ENCODE measurements at places on chromosomes 1 and 21.

DNA sequence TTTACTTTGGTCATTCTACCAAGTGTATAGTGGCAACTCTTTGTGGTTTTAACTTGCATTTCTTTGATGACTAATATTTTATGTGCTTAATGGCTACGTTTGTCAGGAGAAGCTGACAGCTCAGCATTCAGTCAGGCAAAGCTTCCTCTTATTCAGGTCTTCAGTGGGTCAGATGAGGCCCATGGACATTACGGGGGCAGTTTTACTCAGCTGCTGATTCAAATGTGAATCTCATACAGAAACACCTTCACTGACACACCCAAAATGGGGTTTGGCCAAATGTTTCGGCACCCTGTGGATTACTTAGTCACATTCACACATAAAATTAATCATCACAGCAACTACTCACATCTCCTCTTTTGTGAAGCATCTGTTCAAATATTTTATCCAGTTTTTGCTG is 104.9 kb upstream of the PLD5 start:
- DNase-seq, result no peak

GRCh38 chr1:97304366-97304765 is 582.8 kb downstream of the PTBP2 start:
- DNase-seq, result no peak

GRCh38 chr1:33292726-33293340 is 28.1 kb downstream of the A3GALT2 start:
- no peak for DNase-seq

DNA sequence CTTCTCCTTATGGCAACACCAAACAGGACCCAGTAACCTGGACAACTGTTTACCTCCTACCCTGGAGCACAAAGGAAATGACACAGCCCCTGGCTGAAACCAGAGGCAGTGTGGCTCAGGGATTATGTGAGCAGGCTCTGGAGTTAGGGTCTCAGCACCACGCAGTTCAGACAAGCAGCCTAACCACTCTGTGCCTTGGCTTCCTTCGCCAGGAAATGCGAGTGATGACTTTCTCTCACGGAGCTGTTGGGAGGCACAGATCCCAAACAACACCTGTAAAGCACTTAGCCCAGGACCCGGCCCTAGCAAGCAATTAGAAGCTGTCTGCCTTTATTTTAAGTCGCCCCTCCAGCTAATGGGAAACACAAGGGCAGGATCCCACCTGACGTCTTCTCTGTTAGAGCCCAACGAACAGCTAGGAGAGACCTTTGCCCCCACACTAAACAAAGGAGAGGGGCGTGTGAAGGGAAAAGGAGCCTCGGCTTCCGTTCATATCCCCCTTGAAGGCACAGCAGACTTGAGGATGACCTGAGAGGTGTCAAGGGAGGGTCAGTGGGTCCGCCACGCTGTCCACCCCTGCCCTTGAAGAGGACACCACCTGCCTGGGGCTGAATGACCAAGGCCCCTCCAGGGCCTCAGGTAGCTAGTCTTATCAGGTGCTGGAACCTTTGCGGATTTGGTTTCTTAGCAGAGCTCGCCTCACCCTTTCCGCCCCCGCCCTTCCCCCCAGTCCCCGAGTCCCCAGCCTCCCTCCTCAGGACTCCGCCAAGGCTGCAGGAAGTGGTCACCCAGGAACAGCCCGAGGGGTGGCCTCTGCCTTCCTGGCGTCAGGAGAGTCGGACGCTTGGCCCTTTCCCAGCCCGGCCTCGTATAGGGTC is 860 bp downstream of the TMEM63A start:
- DNase-seq, result peak; percentile 62

- DNase-seq, result peak; percentile 79
Measured at GRCh38 chr1:26771643-26772321, 16.0 kb upstream of the PIGV start.

- peak; percentile 44 for DNase-seq
Measured at GRCh38 chr21:44299458-44300261, at the start of gene PFKL. Gene PFKL, plus strand, starts transcription at chr21:44300053. Its CDS starts 53 bp downstream, at chr21:44300106.

- DNase-seq, result no peak
Measured at GRCh38 chr1:7554385-7555235, 216.5 kb upstream of the VAMP3 start.

GRCh38 chr1:155900161-155900560 is 11.0 kb downstream of the RIT1 start:
- no peak for DNase-seq

DNA sequence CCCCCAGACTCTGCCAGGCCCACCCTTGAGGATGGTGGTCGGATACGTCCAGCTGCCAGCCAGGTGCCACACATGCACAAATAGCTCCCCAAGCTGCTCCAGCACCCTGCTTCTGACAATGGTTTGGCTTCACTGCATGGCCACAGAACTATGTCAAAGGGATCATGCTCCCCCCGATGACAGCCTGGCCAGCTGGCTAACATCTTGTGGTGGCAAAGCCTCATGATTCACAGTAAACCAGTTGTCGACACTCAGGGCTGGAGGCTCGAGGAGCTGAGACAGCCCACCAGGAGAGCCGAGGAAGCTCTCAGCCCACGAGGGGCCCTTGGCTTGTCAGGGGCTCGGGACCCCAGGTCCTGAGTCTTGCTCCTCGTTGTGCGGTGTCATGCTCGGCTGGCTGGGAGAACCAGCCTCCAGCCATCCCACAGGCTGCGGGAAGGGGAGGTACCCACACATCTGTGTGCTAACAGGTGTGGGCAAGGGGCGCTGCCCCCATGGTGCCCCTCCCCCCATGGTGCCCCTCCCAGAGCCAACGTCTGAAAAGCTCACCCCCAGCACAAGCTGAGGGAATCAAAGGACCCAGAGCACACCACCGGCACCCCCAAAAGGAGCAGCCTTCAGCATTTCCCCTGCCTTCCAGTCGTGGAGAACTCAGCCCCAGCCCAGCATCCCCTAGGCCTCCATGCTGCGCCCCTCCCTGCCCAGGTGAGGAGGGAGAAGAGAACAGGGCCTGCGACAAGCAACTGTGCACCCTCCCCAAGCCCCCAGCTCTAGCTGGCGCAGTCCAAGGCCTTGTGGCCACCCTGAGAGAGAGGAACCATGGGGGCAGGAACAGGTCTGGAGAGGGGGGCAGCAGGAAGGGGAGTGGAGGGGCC is 41.2 kb downstream of the KIF21B start:
- peak; percentile 7 for DNase-seq

- no peak for DNase-seq
Measured at GRCh38 chr21:42633858-42634257, 19.6 kb upstream of the PDE9A start.

GRCh38 chr1:225899044-225899925 is 10.3 kb upstream of the LEFTY1 start:
- DNase-seq, result no peak

- DNase-seq, result no peak
Measured at GRCh38 chr1:37559080-37559479, 2.3 kb downstream of the DNALI1 start.

- no peak for DNase-seq
Measured at GRCh38 chr1:25568090-25568833, 24.9 kb downstream of the LDLRAP1 start.

- DNase-seq, result peak; percentile 18
Measured at GRCh38 chr1:202237052-202237451, 43.5 kb downstream of the LGR6 start.

- no peak for DNase-seq
Measured at GRCh38 chr1:160429125-160429561, 28.8 kb downstream of the VANGL2 start.

DNA sequence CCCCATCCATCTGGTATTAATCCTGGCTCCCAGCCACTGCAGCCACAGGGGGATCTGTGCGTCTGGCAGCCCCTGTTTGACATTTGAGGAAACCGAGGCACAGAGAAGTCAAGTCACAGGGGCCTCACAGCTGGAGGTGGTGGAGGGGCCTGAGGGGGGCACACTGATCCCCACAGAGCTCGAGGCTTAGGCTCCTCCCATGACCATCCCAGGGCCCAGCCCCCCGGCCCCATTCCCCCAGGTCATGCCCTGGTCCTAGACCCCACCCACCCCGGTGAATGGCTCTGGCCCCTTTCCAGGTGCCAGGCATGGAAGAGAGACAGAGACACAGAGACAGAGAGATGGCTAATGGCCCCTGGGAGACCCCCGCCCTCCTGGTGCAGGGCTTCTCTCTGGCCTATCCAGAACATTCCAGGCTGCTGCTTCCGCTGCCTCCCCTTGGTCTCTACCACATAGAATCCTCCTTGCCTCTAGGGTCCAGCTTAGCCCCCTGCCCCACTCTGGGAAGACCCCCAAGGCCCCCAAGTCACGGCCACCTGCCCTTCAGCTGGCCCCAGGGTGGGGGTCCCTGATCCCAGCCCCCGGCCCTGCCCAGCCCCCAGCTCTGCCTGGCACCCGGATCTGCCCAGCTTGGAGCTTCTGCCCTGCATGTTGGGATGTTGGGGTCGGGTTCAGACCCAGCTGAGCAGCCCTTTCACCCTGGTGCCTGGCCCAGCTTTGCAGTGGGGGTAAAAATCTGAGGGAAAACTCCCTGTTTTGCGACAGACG is 29.2 kb upstream of the LRRC3 start:
- DNase-seq, result no peak

DNA sequence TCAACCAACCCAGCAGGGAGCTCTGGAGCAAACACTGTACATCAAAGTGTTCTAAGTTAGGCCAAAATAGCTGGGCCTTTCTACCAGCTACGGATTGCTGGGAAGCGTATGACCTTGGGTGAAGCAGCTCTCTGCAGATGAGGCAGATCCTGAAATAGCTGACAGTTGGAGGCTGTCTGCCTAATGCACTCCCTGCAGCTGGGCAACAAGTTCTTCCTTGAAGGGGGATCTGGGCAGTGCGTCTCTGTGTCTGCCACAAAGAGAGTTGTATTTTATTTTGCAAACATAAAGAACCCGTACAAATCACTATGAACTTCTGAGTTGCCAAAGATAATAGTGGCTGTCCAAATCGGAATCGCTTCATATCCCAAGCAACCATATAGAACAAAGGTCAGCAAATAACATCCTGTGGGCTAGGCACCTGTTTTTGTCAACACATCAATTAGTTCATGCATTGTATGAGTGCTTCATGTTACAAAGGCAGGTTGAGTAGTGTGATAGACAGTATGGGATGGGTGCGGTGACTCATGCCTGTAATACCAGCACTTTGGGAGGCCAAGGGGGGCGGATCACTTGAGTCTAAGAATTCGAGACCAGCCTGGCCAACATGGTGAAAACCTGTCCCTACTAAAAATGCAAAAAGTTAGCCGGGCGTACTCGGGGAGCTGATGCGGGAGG is 29.1 kb upstream of the KLF17 start:
- no peak for DNase-seq

GRCh38 chr1:195141294-195141693 is 1466.9 kb downstream of the KCNT2 start:
- no peak for DNase-seq

GRCh38 chr1:46532498-46533178 is 18.8 kb downstream of the KNCN start:
- peak; percentile 29 for DNase-seq

GRCh38 chr1:8578132-8578877 is 239.1 kb downstream of the RERE start:
- DNase-seq, result no peak

- no peak for DNase-seq
Measured at GRCh38 chr1:233844692-233845091, 59.8 kb upstream of the SLC35F3 start.

DNA sequence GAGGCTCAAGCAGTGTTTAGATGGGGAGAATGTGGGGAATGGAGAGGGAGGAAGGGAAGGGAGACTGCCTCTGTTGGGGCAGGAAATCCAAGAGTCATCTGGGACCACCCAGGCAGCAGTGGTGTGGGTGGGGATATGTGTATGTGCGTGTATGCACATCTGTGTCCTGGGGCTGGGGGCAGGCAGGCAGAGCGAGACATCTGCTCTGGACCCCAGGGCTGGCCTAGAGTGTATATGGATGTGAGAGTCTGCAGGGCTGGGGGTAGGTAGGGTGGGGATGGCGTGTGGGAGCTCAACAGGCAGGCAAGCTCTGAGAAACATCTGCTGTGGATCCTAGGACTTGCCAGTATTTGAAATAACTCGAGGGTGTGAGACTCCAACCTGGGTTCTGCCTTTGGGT is 3.5 kb downstream of the PTCH2 start:
- no peak for DNase-seq

- DNase-seq, result peak; percentile 10
Measured at GRCh38 chr1:193614817-193615216, 428.4 kb upstream of the B3GALT2 start.

GRCh38 chr1:81505831-81506230 is 294.9 kb upstream of the ADGRL2 start:
- DNase-seq, result no peak

DNA sequence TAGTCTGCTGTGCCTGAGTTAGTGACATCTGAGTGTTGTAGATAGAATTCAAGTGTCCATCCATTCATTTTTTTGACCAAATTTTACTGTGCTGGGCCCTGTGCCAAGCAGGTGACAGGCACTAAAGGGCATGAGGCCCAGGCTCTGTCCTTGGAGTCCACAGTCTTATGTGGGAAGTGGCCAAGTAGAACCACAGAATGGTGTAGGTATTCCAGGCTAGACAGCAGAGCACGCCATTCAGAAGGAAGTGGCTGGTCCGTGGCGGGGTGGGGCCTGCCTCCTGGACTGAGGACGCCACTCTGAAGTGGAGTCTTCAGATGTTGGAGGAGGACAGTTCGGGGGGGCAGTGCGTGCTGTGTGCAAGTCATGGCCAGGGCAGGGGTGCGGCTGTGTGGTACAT is 68.9 kb upstream of the ACTL8 start:
- no peak for DNase-seq

GRCh38 chr1:86914601-86914997 is at the start of gene HS2ST1:
Gene HS2ST1, plus strand, starts transcription at chr1:86914635.
- DNase-seq, result no peak

GRCh38 chr1:84700070-84700469 is 9.8 kb upstream of the SSX2IP start:
- DNase-seq, result peak; percentile 47

DNA sequence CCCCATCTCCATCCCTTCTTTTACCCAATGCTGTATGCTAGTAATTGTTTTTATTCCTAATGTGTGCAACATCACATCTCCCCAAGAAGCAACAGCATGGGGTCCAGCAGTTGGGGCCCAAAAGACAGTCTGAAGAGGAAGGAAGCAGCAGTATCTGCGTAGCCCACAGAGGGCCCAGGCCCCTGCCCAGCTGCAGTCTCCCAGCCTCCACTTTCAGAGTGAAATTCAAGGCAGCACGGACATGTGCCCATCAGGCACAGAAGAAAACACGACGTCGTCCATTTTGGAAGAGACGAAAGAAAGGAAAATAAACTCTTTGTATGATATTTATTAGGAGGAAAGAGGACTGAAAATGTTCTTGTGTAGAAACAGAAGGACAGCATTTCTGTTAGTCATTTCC is 37.4 kb downstream of the NCF2 start:
- DNase-seq, result no peak

DNA sequence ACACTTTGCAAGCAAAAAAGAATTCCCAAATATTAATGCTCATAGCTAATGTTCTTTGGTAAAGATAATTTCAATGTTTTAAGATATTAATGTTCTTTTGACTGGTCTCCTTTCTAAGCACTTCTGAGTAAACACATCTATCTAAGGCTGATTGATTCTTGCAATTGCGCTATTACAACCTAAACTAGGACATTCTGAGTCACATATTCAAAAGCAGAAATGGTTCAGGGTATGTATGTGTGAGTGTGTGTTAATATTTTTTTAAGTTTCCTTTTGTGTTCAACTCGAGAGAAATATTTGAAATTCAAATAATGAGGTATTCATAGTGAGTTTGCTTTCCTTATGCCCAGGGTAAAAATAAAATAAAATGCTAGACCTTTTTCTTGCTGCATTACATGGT is 203.6 kb upstream of the GRIK3 start:
- no peak for DNase-seq
